ENCODE measurements at places on chromosomes 3 and 15.

- DNase-seq, result no peak
Measured at GRCh38 chr3:8464668-8465067, 37.0 kb upstream of the LMCD1 start.

DNA sequence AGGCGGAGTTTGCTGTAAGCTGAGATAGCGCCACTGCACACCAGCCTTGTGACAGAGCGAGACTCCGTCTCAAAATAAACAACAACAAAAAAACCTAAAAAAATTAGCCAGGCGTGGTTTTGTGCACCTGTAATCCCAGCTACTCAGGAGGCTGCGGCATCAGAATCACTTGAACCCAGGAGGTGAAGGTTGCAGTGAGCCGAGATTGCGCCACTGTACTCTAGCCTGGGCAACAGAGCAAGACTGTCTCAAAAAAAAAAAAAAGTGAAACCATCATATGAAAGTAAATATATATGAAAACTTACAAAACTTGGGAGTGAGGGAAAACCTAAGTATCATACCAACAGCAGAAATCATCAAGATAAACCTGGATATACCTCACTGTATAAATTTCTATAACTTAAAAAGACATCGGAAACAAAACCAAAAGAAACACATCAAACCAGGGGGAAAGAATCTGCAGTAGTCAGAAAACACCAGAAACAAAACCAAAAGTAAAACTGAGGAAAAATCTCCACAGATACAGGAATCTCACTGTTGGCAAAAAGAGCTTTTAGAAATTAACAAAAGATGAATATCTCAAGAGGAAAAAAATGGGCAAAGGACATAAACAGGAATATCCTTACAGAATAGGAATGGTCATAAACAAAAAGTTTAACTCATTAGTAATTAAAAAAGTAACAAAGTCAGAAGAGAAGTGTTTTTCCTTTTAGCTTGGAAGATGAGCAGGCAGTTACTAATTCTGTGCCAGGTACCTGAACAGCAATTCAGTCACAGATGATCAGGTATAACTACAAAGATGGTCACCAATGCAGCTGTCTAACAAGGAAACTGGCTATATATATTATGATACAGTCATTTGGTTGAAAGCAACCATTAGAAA is 41.3 kb downstream of the ETV5 start:
- DNase-seq, result no peak

DNA sequence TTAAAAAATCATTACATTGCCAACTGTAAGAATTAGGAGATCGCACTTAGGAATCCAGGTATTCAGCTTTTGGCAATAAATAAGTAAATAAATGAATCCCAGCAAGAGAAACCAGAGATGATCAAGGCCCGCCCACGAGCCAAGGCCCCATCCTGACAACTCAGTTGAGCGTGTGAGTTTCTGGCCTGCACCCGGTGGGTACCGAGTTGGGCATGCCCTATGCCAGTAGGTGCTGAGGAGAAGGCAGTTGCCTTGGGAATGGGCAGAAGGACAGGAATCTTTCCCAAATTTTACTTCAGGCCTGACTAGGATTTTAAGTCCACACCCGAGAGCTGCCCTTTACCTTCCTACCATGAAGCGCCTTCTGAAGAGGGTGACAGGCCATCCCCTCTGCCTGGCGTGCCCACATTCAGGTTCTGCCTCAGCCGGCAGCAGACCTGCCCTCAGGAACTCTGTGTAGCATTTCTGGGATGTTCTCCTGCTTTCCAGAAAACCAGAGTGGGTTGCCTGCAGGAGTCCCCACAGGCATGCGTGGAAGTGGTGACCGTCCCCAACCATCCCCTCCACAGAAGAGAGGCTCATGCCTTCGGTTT is 99.3 kb upstream of the ALDH1A3 start:
- DNase-seq, result no peak

- no peak for DNase-seq
Measured at GRCh38 chr3:67415511-67415910, 238.9 kb downstream of the SUCLG2 start.

- DNase-seq, result no peak
Measured at GRCh38 chr3:117761703-117762620, 1052.4 kb downstream of the TUSC7 start.

- no peak for DNase-seq
Measured at GRCh38 chr15:41881920-41882688, 11.7 kb downstream of the SPTBN5 start.

- DNase-seq, result no peak
Measured at GRCh38 chr15:38545179-38545578, 19.4 kb downstream of the RASGRP1 start.

GRCh38 chr15:74664028-74664616 is 31.7 kb downstream of the EDC3 start:
- DNase-seq, result no peak

- DNase-seq, result no peak
Measured at GRCh38 chr3:123310741-123311140, 109.0 kb downstream of the SEC22A start.

GRCh38 chr3:135907422-135908165 is 57.9 kb upstream of the PPP2R3A start:
- DNase-seq, result no peak

GRCh38 chr15:44069489-44069888 is 125.6 kb downstream of the FRMD5 start:
- DNase-seq, result no peak

DNA sequence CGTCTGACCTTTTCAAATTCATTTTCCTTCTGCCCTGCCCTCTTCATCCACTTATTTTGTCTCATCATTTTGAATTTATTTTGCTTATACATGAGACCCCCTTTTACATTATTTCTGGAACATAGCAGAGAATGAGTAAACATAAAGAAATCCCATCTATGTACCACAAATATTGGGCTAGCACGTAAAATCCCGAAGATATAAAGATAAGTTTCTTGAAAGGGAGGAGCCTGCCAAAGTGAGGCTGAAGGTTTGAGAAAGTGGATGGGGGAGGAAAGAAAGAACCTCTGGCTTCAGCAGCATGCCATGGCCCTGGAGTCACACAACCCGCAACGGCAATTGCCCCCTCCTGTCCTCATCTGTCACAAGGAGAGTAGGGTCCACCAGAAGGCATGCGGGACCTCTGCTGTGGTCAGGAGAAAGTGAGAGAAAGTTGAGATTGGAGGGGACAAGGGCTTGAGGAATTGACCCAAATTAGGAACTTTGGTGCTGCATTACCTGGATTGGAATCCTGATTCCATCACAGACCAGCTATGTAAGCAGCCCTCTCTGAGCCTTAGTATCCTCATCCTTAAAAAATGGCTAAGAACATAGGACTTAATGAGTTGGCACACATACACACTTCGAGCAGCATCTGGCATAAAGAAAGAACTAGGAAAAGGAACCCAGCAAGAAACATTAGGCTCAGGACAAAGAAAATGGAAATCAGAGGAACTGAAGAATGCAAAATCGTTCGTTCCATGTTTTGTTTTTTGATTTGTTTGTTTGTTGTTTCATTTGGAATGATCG is 53.7 kb upstream of the GYG1 start:
- DNase-seq, result no peak

GRCh38 chr3:126746395-126747177 is 42.5 kb downstream of the CHCHD6 start:
- no peak for DNase-seq

- no peak for DNase-seq
Measured at GRCh38 chr3:31953636-31954035, 27.4 kb downstream of the OSBPL10 start.

- DNase-seq, result no peak
Measured at GRCh38 chr3:44924457-44925084, 50.2 kb downstream of the TGM4 start.

DNA sequence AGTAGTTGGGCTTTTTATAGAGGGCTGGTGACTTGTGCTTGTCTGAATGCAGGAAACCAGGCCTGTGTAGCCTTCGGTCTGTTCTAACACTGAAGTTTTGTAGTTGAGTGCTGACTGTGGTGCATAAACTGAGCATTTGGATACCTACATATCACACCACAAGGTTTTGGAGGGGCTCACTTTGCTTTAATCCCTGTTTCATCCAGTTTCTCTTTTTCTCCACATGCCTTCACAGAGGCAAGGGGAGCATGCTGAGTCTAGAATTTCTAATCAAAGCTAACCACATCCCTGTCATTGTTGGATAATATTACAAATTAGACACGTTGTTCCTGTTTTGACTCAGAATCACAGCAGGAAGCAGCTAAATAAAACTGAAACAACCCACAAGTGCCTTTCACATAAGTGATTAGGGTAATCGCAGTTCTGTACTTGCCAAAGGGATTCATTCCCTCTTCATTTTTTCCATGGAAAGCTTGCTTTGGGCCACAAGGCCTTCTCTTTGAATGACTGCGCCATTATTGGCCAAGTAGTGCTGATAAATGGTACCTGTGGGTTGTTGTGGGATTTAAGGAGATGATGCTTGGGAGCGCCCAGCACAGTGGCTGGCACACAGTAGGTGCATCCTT is 48.9 kb downstream of the TGFBR2 start:
- DNase-seq, result no peak

- no peak for DNase-seq
Measured at GRCh38 chr3:58659051-58659675, 7.4 kb downstream of the FAM3D start.

GRCh38 chr15:42819786-42820185 is 82.9 kb upstream of the CDAN1 start:
- DNase-seq, result no peak

DNA sequence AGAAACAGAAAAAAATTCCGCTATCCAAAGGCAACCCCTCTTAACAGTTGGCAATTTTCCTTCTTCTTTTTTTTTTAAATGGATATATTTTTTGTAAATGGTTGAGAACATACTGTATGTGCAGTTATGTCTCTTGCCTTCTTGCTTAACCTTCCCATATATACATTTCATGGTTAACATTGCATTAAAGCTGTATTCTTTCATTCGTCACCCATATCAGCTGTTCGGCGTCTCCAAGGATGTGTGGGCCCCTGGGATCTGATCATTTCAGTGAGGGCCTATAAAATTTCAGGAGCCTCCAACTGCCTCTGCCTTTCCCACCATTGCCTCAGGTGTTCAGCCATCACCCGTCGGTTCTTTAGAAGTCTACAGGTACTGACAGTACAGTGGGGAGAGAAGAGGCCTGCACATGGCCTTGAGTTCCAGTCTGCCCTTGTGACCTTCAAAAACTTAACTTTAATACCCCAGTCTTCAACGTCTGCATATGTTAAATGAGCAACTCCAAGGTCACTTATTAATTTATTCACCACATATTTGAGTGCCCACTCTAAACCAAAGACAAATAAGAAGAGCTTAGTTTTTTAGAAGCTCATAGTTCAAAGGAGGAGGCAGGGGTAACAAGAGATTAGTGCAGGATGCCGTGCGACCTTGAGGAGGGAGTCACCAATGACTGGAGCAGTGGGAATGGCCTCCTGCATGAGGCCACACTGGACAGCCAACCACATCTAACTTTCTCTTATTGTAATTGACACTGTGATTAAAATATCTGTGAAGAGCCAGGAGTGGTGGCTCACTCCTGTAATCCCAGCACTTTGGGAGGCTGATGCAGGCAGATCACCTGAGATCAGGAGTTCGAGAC is 6.9 kb downstream of the ST6GAL1 start:
- DNase-seq, result no peak

DNA sequence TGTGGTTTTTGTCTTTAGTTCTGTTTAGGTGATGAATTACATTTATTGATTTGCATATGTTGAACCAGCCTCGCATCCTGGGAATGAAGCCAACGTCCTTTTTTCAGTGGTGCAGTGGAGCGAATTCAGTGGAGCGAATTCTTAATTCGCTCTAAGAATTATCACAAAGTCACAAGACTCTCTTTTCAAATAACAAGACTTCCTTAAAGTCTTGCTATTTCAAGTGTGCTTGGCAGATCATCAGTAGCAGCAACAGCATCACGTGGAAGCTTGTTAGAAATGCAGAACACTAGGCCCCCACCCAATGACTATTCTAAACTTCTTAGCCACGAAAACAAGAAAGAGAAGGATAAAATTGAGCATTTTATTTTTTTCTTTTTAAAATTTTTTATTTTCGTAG is 58.1 kb upstream of the CD200R1L start:
- DNase-seq, result no peak

DNA sequence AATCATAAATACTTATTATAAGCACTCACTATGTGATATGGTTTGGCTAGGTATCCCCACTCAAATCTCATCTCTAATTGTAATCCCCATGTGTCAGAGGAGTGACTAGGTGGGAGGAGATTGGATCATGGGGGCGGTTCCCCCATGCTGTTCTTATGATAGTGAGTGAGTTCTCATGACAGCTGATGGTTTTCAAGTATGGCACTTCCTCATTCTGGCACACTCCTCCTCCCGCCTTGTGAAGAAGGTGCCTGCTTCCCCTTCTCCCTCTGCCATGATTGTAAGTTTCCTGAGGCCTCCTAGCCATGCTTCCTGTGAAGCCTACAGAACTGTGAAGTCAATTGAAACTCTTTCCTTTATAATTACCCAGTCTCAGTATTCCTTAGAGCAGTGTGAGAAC is 53.3 kb upstream of the CHMP2B start:
- no peak for DNase-seq

DNA sequence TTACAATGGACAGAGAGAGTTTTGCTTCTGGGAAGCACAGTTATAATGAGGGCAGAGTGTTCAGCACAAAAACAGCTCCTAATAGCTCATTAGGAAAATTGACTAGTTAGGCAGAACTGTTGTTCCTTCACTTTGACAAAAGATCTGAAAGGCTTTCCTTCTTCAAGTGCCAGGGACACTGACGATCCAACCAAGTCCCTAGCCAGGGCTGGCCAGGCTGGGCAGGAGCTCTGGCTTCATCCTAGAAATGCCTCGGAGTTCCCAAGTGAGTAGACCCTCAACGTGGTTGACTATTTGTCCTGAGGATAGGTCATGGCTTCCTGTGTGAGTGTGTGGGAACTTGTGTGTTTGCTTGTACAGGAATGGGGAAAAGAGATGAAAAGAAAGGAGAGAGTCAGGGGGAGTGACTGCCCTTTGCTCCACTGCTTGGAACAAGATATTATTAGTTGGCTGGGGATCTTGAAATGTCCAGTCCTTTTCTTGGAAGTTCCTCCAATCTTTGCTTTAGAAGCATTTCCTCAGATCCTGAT is 617.9 kb downstream of the NTRK3 start:
- DNase-seq, result no peak

DNA sequence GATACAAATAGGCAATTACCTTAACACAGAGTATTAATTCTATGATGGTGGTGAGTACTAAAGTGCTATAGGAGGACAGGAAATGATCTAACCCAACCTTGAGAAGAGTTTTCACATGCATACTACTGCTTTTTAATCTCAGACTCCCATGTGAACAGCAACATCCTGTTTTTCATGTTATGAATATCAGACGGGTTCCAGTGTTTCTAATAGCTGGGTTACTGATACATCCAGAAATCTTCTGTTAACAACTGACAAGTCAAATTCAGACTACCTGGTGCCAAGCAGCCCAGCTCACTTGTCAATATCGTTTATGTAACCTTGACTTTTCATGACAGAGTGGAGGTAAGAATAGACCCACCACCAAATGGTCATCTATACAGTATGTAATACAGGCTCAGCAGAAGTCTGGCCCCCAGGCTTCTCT is 220.2 kb upstream of the COL8A1 start:
- DNase-seq, result no peak

GRCh38 chr3:52428151-52429005 is 16.5 kb downstream of the SEMA3G start:
- no peak for DNase-seq

DNA sequence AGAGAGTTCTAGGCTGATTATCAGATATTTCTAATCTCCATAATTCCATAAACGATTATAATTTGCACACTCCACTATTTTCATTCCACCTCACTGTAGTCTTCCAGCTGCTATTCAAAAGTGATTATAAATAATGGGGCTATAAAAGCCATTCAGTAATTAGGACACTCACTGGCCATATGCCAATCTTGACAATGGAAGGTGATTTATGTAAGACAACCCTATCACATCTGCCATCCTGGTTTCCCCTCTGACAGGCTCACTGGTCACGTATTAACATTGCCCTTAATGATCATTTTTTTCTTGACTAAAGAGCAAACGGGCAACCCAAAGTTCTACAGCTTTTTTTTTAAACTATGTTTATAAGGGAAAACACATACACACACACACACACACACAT is 402.4 kb downstream of the MAGI1 start:
- no peak for DNase-seq
